ENCODE measurements at places on chromosomes 2 and 18.

GRCh38 chr2:68357605-68358337 is 7.3 kb upstream of the PLEK start:
- DNase-seq = peak; percentile 46

DNA sequence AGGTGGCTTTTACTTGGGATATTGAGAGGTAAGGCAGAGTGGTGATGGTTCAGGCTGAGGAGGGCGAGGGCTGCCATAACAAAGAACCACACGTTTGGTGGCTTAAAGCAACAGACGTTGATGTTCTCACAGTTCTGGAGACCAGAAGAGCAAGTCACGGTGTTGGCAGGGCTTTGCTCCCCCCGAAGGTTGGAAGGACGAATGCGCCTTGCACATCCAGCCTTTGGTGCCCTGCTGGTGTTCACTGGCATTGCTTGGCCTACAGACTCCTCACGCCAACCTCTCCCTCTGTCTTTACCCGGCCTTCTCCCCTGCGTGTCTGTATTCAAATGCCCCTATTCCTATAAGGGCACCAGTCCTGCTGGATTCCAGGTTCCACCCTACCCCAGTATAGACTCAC is 125.4 kb downstream of the TPO start:
- DNase-seq = peak; percentile 11

GRCh38 chr2:116692988-116693387 is 1121.5 kb upstream of the DDX18 start:
- DNase-seq = no peak

DNA sequence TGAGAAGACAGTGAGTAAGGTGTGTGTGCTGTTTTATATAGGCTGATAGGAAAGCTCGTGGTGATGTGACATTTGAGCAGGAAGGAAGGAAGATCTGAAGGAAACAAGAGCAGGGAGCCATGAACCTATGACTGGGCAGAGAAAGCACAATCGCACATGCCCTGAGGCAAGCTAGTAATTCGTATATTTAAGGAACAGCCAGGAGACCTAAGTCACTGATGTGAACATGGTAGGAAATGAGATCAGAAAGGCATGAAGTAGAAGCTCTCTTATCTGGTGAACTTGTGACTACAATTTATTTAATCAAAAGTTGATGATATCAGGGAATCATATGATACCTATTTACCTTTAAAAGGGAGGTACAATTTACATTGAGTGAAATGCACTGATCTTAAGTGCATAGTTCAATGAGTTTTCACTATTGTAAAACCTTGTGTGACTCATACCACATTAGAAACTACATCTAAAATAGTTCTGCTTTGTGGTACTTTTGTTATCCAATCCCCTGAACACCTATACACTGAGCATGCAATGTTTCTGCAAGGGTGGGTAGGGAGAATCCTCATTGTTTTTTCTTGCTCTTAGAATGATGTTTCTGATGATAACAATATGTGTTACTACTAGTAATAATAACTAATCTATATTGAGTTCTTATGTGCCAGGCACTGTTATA is 67.5 kb downstream of the GALNT13 start:
- DNase-seq = no peak

GRCh38 chr18:35590935-35591334 is 9.4 kb downstream of the GALNT1 start:
- no peak for DNase-seq

- no peak for DNase-seq
Measured at GRCh38 chr2:219560037-219560892, 11.1 kb downstream of the OBSL1 start.

- no peak for DNase-seq
Measured at GRCh38 chr18:25133879-25134278, 218.1 kb downstream of the ZNF521 start.

GRCh38 chr2:100413571-100413970 is 3.9 kb downstream of the CHST10 start:
- no peak for DNase-seq

- no peak for DNase-seq
Measured at GRCh38 chr18:10274301-10274700, 180.1 kb upstream of the APCDD1 start.

GRCh38 chr18:54147439-54147838 is 77.0 kb downstream of the MBD2 start:
- no peak for DNase-seq
